ENCODE measurements at places on chromosomes 12 and 14. TPM values are rescaled to one million over a fixed set of nuclear protein-coding genes. Genes with fewer than 3 reads are reported as not detected.

- H3K27ac ChIP-seq, result no peak overlapping the region
- no peaks in the 10 kb centered on the region for H3K36me3 ChIP-seq
- DNase-seq, result no peak
- peaks cover 4% of the 10 kb centered on the region for H3K4me1 ChIP-seq
- no peak overlapping the region for H3K4me3 ChIP-seq
These were observed 126.8 kb upstream of the MAP1LC3B2 start for GRCh38 chr12:116432314-116432750.

ACOT2 gene
- 74.6 TPM for total RNA-seq

- H3K4me1 ChIP-seq, result no peaks in the 10 kb centered on the region
- no peak for DNase-seq
- no peak overlapping the region for H3K4me3 ChIP-seq
- H3K27me3 ChIP-seq, result no peaks in the 10 kb centered on the region
These were observed 245.5 kb downstream of the ATP23 start for GRCh38 chr12:58186914-58187313.

SLCO1C1 gene
- 1.1 TPM for total RNA-seq

MGAT4C gene
- 5.5 TPM for total RNA-seq

- H3K27ac ChIP-seq, result no peak overlapping the region
- H3K4me3 ChIP-seq, result no peak overlapping the region
- no peaks in the 10 kb centered on the region for H3K27me3 ChIP-seq
These were observed 23.7 kb downstream of the PLXNC1 start for GRCh38 chr12:94172031-94172430.
